CD4-positive, alpha-beta T cell treated with Interleukin-10 for 1 hour (primary cell): ENCODE measurements at places on chromosomes 5 and 9.
A peak's percentile ranks its signal among the peaks of the same experiment; 100 is the strongest.

GRCh38 chr9:16540743-16541613 is 329.5 kb downstream of the BNC2 start:
- no peak for DNase-seq

- DNase-seq, result no peak
Observed at GRCh38 chr5:72597456-72597948, 90.3 kb upstream of the ZNF366 start.

GRCh38 chr5:136749016-136749415 is 383.7 kb upstream of the TRPC7 start:
- DNase-seq, result no peak

- DNase-seq, result no peak
Observed at GRCh38 chr9:81631218-81631745, 58.1 kb downstream of the TLE1 start.

GRCh38 chr5:131416729-131417128 is 152.9 kb downstream of the CDC42SE2 start:
- DNase-seq, result no peak

GRCh38 chr5:123282444-123282843 is 140.8 kb downstream of the CEP120 start:
- DNase-seq, result no peak

DNA sequence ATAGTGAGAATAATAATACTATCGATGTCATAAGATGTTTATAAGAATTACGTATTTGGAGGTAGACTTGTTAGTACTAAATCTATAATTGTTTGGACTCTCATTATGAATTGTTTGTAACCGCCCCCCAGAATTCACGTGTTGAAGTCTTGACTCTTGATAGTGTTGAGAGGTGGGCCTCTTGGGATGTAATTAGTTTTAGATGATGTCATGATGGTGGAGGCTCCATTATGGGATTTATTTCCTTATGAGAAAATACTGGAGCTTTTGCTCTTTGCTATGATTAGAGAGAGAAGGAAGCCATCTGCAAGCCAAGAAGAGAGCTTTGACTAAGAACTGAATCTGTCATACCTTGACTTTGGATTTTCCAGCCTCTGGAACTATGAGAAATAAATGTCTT is 142.2 kb downstream of the PRDM9 start:
- DNase-seq, result no peak

DNA sequence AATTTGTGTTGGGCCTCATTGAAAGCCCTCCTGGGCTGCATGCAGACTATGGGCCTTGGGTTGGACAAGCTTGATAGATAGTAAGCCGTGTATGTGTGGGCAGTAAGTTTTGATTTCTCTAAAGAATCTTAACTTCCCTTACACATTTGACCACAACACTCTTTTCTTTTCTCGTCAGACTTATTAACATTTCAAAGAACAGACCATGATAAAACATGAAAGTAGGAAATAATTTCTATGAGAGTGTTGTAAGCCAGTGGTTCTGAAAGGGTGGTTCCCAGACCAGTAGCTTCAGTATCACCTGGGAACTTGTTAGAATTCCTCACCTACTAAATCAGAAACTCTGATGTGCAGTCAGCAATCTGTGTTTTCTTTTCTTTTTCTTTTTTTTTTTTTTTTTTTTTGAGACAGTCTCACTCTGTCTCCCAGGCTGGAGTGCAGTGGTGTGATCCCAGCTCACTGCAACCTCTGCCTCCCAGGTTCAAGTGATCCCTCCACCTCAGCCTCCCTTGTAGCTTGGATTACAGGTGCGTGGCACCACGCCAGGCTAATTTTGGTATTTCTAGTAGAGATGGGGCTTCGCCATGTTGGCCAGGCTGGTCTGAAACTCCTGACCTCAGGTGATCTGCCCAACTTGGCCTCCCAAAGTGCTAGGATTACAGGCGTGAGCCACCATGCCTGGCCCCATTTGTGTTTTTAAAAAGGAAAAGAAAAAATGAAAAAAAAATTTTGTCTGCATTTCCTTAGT is 20.0 kb upstream of the GCNT1 start:
- DNase-seq, result no peak

DNA sequence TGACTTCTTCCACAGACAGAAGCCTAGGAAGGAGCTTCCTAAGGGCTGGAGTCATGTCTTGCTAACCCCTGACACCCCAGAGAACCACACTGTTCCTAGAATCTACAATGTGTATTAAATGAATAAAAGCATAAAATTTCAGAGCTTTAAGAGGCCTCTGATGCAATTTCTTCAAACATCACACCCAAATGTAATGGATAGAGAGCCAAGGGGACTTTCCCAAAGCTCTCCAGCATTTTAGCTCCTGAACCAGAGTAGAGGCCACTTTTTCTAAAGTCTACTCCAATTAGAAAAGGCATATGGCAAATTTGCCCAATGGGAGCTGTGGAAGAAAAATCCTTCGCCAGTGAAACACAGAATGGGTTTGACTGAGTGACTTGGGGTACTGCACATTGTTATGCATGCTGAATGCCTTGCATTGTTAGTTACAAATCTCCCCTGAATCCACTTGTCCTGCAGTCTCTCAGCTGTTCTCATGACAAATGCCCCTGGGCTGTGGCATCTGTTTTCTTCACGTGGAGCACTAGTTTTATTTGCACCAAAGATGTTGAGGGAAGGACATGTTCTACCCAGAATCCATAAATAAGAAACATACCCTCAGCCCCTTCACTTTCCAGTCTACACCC is 334.0 kb downstream of the ASTN2 start:
- DNase-seq, result no peak

DNA sequence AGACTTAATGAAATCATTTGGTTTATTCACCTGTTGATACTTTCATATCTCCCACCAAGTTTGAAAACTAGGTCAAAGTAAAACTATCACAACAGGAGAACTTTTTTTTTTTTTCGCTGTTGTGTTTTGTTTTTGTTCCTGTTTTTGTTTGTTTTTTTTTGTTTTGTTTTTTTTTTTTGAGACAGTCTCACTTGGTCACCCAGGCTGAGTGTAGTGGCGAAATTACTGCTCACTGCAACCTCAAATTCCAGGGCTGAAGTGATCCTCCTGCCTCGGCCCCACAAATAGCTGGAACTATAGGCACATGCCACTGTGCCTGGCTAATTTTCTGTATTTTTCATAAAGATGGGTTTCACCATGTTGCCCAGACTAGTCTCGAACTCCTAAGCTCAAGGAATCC is 49.3 kb downstream of the MLLT3 start:
- no peak for DNase-seq

- DNase-seq, result no peak
Observed at GRCh38 chr9:87910821-87911220, 6.9 kb upstream of the SPATA31C1 start.

GRCh38 chr5:132372127-132372526 is 2.6 kb downstream of the SLC22A5 start:
- DNase-seq, result no peak

- no peak for DNase-seq
Observed at GRCh38 chr9:131627326-131627647, 82.0 kb downstream of the PRRT1B start.

GRCh38 chr5:97839341-97840086 is 656.5 kb upstream of the RIOK2 start:
- DNase-seq, result no peak

GRCh38 chr9:136913701-136914438 is 27.6 kb downstream of the TRAF2 start:
- DNase-seq, result no peak

DNA sequence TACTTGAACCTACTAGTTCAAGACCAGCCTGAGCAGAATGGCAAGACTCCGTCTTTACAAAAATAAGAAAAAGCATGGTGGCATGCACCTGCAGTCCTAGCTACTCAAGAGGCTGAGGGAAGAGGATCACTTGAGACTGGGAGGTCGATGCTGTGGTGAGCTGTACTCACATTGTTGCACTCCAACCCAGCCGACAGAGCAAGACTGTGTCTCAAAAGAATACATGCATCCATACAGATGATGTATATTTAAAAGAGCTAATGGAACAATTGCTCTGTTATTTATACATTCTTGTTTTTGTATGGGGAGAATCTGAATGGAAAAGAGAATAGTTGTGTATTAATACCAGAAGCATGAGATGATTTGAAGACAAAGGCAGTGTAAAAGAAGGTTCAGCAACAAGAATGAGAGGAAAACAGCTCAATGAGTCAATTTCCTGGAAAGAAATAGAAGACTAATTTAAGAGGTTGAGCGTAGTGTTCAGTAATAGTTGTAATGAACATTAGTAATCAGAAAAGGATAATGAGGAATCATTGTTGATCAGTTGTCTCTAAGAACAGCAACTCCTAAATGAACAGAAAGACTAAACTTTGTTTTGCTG is 1.9 kb upstream of the LRRC70 start:
- DNase-seq, result no peak

GRCh38 chr5:12242950-12243888 is 339.0 kb upstream of the CTNND2 start:
- DNase-seq, result no peak

GRCh38 chr9:85004818-85005413 is 335.4 kb downstream of the NTRK2 start:
- no peak for DNase-seq

DNA sequence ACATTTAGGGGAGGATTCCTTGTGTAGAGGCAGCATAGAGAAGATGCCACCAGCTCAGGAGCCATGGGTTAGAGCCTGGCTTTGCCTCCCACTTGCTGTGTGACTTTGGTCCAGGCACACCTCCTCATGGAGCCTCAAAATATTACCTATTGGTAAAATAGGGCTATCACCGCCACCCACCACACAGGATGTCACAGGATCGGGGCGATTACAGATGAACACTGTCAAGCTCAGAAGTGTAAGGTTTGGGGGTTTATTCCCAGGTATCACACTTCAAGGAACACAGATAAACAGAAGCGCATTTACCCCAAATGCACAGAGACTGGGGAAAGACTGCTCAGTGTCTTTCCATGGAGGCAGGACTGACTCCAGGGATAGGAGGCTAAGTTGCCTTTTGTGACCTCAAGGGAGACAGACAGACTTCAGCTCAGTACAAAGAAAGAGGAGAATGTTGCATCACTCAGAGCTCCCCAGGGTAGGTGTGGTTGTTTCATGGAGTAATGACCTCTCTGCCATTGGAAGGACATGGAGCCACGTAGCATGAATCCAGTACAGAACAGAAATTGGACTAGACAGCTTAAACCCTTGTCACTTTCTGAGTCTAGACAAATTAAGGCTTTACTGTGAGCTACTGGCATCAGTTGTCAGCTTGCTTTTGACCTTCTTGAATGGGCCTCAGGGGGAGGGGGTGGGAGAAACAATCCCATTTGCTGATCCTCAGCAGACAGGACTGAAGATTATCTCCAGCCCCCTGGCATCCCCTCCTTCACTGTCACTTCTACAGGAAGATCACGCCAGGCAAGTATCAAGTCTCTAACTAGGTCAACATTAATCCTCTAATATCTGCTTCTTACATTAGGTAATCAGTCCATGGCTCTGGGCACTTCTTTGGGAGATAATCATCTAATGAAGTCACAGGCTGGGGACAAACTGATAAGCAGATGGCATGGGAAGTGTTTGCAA is 6.5 kb downstream of the TRAF1 start:
- DNase-seq, result peak; percentile 55

DNA sequence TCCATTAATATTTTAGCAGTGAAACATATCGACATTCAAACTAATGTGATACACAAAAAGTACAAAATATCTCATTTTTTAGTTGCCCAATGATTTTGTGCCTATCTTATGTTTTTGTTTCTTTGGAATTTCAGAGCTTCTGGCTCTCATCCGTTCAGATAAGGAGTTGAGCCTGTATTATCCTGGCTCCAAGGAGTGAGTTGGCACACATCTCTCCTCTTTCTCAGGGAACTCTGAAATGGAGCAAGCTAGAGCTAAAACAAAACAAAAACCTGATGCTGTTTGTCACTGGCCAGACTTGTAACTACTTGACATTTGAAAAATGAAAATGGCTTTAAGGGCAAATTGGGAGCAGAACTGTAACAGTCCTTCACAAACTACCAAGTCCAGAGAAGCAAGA is 131.3 kb upstream of the SLC28A3 start:
- no peak for DNase-seq

GRCh38 chr9:125548141-125548540 is 158.9 kb downstream of the MAPKAP1 start:
- DNase-seq, result no peak

GRCh38 chr5:178240341-178240741 is 7.7 kb upstream of the PHYKPL start:
- DNase-seq, result no peak

DNA sequence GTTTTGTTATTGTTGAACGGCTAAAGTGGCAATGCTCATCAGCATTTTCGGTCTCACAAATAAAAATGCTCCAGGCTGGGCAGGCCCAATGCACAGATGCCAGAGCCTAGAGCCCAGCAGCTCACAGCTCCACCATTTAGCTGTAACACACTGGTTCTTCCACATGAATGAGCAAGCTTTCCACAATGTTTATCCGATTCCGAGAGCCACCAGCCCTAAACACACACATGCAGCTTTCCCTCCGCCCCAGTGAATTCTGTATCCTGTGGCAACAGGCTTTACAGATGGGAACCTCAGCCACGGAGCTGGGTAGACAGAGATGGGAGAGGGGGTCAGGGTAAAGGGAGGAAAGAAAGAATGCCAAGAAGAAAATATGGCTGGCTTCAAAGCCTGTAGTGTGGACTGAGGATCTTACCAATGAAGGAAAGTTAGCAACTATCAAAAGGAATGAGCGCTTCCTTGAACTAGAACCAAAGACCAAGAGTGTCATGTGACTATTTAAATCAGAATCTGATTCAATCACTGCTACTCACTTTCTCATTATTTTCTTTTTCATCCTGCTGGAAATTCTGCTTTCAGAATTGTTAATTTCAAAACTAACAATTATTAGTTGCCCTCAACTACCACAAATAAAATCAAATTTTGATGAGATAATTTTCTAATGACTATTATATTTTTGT is 77.1 kb downstream of the MRPS27 start:
- no peak for DNase-seq

DNA sequence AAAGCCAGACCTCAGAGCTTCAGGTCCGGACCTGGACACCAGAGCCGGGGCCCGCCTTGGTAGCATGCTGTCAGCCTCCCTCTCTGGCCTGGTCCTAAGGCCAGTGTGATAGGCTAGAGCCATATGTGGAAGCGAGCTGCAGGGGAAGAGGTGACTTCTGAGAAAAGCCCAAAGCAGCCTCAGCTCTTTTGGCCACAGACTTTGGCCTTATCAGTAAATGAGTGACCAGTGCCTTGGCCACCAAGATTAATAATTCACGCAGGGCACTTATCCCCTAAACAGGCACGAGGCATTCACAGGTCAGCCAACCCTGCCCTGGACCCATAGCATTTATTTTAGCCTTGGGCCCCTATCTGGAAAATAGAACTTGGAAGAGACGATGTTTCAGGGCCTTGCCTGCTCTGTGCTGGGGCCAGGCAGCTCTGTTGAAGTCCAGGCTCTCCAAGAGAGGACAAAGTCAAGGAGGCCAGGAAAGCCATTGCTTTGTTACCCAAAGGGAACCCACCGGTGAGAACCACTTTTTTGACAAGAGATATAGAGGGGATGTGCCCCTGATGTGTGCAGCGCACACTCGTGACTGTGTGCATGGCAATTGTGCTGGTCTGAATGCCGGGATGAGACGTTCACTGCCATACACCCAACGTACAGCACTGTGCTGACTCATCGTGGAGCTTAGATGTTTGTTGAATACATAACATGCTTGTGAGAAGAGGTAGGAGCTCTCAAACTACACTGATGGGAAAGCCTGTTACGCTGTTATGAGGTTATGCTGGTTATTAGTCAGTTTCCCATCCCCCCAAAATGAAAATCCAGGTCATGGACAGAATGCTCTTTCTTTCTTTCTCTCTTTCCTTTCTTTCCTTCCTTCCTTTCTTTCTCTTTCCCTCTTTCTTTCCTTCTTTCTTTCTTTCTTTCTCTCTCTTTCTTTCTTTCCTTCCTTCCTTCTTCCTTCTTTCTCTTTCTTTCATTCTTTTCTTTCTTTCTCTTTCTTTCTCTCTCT is 5.0 kb upstream of the SLC34A1 start:
- no peak for DNase-seq

- DNase-seq, result no peak
Observed at GRCh38 chr5:138831703-138832102, 43.4 kb downstream of the LRRTM2 start.
